ENCODE measurements at places on chromosomes 4 and X. TPM values are rescaled to one million over a fixed set of nuclear protein-coding genes. Genes with fewer than 3 reads are reported as not detected.

DNA sequence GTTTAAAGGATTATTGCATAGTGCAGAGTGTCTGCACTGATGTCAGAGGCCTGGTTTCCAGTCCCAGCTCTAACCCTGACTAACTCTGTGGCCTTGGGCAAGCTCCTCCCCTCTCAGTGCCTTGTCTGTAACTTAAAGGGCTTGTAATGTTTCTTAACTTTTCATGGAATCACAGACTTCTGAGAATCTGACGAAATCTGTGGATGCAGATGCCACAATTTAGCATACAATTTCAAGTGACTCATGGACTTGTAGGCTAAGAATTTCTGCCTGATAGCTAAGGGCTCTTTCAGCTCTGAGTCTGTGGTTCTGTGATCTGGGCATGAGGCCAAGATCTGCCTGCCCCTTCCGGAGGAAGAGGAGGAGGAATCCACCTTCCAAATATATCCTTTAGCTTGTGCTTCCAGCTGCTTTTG lies 236.9 kb downstream of the AR start:
- H3K4me3 ChIP-seq, result no peak overlapping the region
- no peak overlapping the region for H3K27ac ChIP-seq

DNA sequence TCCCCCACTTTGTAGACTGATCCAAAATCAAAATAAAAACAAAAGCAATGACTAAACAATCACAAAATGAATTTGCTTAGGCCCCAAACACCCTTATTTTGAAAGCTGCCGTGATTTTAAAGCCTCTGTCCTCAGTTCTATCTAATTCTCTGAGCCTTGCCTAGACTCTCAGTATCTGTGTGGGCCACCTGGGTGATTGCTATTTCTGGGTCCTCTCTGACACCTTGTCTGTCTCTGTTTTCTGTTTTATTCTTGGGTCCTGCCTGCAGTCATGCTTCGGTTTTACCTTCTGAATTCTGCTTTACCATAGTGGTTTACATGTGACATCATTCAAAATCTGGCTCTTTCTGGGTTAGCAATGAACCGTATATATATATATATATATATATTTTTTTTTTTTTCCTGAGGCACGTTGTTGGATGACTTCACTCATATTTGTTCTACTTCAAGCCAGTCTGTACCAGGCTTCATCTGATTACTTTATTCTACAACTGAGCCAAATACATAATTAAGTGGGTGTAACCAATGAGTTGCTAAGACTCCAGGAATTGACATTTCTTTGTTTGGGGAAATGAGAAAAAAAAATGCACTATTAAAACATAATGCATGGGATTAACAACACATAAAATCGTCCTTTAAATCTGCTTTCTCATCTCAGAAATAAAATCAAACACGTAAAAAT lies 710.7 kb upstream of the SLIT2 start:
- H3K4me1 ChIP-seq, result no peaks in the 10 kb centered on the region
- DNase-seq, result no peak
- H3K27ac ChIP-seq, result no peak overlapping the region
- H3K4me3 ChIP-seq, result no peak overlapping the region

GRCh38 chr4:87299898-87300297 lies 22.8 kb downstream of the HSD17B13 start:
- H3K27me3 ChIP-seq, result no peaks in the 10 kb centered on the region
- no peak overlapping the region for H3K4me3 ChIP-seq
- H3K4me1 ChIP-seq, result no peaks in the 10 kb centered on the region
- no peak overlapping the region for H3K27ac ChIP-seq
- no peak for DNase-seq

DNA sequence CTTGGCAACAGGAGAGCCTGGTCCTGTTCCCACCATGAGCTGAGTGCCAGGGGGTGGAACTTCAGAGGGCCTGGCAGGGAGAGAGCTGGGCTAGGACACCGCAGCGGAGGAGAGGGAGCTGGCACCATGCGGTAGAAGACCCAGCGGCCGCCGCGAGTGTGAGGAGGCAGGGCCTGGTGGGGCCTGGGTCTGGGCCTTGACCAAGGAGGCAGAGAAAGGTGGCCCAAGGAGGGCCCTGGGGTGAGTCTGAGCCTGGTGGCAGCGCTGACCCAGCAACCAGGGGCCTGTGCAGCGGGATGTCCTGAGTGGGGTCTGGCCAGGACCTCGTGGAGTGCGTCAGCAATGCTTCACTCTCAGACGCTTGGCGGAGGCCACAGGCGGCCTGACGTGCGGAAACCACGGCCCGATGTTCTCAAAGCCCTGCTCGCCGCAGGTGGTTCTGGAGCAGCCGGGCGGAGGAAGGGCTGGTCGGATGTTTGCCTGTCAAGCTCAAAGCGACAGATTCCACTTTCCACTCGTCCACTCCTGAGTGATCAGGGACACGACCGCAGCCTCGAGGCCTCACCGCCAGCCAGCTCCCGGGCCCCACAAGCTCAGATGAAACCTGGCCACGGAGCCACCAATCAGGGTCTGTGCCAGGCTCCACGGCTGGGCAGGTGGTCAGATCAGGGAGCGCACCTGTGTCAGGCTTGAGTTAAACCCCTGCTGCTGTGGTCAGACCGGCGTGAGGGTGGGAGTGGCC lies 20.8 kb downstream of the ATP5ME start:
- peaks cover 14% of the 10 kb centered on the region for H3K27me3 ChIP-seq
- no peaks in the 10 kb centered on the region for H3K36me3 ChIP-seq
- no peak overlapping the region for H3K27ac ChIP-seq
- H3K4me1 ChIP-seq, result no peaks in the 10 kb centered on the region
- no peak for DNase-seq

GRCh38 chrX:20567108-20567507 lies 300.4 kb upstream of the RPS6KA3 start:
- H3K4me3 ChIP-seq, result no peak overlapping the region
- H3K27ac ChIP-seq, result no peak overlapping the region
- DNase-seq, result peak; percentile 18
- H3K27me3 ChIP-seq, result peaks cover 9% of the 10 kb centered on the region

GRCh38 chr4:7929118-7929951 lies 10.3 kb downstream of the AFAP1 start:
- H3K4me1 ChIP-seq, result peaks cover 10% of the 10 kb centered on the region
- no peaks in the 10 kb centered on the region for H3K27me3 ChIP-seq
- no peak overlapping the region for H3K27ac ChIP-seq
- H3K36me3 ChIP-seq, result peaks cover 10% of the 10 kb centered on the region
- no peak for DNase-seq
- no peak overlapping the region for H3K4me3 ChIP-seq

- peaks cover 54% of the 10 kb centered on the region for H3K4me1 ChIP-seq
- H3K36me3 ChIP-seq, result peaks cover 29% of the 10 kb centered on the region
- H3K27me3 ChIP-seq, result no peaks in the 10 kb centered on the region
- no peak overlapping the region for H3K4me3 ChIP-seq
- H3K27ac ChIP-seq, result peak overlapping the region; percentile 36
Measured at GRCh38 chr4:48651914-48652313, 128.2 kb downstream of the FRYL start.

- H3K27ac ChIP-seq, result no peak overlapping the region
- H3K4me3 ChIP-seq, result no peak overlapping the region
- peak; percentile 15 for DNase-seq
- peaks cover 5% of the 10 kb centered on the region for H3K4me1 ChIP-seq
- peaks cover 15% of the 10 kb centered on the region for H3K27me3 ChIP-seq
Measured at GRCh38 chrX:9873952-9874351, 87.7 kb downstream of the SHROOM2 start.

DNA sequence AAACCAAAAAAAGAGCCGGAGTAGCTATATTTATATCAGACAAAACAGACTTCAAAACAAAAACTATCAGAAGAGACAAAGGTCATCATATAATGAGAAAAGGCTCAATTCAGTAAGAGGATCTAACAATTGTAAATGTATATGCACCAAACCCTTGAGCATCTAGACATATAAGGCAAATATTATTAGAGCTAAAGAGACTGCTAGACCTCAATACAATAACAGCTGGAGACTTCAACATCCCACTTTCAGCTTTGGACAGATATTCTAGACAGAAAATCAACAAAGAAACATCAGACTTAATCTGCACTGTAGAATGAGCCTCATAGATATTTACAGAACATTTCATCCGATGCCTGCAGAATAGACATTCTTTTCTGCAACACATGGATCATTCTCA lies 4.8 kb upstream of the PROM1 start:
- peaks cover 5% of the 10 kb centered on the region for H3K4me1 ChIP-seq
- peaks cover 2% of the 10 kb centered on the region for H3K36me3 ChIP-seq
- DNase-seq, result no peak

GRCh38 chr4:87530868-87531267 lies 1.7 kb upstream of the SPARCL1 start:
- no peak overlapping the region for H3K4me3 ChIP-seq
- no peak overlapping the region for H3K27ac ChIP-seq
- no peaks in the 10 kb centered on the region for H3K4me1 ChIP-seq

GRCh38 chrX:65035446-65035770 lies 59.2 kb upstream of the ZC4H2 start:
- peak overlapping the region; percentile 91 for H3K27ac ChIP-seq
- no peak for DNase-seq
- H3K27me3 ChIP-seq, result no peaks in the 10 kb centered on the region
- peaks cover 17% of the 10 kb centered on the region for H3K4me1 ChIP-seq
- H3K36me3 ChIP-seq, result peaks cover 5% of the 10 kb centered on the region

DNA sequence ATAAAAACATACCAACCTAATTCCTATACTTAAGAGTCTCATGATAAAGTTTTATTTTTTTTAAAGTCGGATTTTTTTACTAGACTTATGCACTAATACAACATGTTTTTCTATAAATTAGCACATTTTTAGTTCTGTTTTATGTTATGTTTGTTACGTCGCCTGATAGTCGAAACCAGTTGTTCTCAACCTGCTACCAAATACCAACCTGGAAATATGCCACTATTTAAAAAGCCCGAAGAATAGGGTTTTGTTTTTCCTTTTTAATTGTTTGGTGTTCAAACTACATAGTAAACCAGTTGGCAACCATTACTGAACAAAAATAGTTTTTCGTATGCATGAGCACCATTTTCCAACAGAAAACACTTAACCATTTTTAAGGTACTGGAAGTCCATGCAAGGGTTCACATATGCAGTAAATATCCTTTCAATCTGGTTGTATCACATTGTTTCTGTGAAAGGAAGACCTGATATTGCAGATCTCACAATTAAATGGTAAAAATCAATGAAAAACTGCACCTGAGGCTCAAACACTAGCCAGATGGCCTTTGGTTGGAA lies 1.4 kb downstream of the WDFY3 start:
- DNase-seq, result no peak
- peak overlapping the region; percentile 32 for H3K4me3 ChIP-seq
- peaks cover 7% of the 10 kb centered on the region for H3K4me1 ChIP-seq
- H3K27me3 ChIP-seq, result peaks cover 74% of the 10 kb centered on the region
- no peaks in the 10 kb centered on the region for H3K36me3 ChIP-seq

GRCh38 chr4:114964026-114964425 lies 149.4 kb downstream of the NDST4 start:
- no peaks in the 10 kb centered on the region for H3K27me3 ChIP-seq
- no peaks in the 10 kb centered on the region for H3K36me3 ChIP-seq
- no peak for DNase-seq
- H3K4me1 ChIP-seq, result no peaks in the 10 kb centered on the region
- H3K27ac ChIP-seq, result no peak overlapping the region

SH3RF1 gene
- total RNA-seq, result 0.54 TPM

Measured in activated naive CD8-positive, alpha-beta T cell treated with anti-CD3 and anti-CD28 coated beads for 36 hours (primary cell).